Activated naive CD8-positive, alpha-beta T cell treated with anti-CD3 and anti-CD28 coated beads, Interleukin-2, amount 50 U/mL, for 24 hours (primary cell): ENCODE measurements at places on chromosomes 2 and 18.
A peak's percentile ranks its signal among the peaks of the same experiment; 100 is the strongest.

- DNase-seq: no peak
Observed at GRCh38 chr2:72950558-72951255, 33.4 kb downstream of the EMX1 start.

DNA sequence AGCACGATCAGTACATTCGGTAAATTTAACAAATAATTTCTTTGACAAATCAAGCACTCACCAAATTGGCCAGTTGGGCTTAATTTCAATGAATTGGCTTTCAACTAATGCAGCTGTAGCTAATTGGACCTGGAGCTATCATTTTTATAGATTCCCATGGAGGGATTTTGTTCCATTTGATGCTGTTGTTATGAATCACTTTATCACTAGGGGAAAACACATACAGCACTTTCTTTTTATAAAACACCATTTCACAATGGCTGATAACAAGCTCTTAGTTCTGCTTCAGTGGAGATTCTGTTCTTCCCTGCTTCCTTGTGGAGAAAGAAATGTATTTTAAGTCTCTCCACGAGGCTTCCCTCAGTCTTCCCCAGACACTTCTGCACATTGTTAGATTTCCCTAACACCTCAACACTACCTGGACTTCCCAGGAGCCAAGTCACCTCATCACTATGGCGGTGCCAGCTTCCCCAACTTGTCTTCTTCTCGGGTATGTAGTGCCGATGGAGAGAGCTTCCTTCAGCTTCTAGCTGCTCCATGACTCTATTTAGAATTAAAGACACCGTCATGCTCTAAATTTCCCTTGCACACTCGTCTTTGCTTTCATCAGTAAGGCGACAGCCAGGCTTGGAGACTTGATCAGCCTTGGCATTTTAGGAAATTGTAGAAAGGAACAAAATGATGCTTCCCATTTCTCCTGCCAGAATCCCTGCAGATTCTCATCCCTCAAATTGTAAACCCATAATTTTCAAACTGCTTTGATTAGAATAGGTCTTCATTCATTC, 72.0 kb downstream of the INPP5D start:
- no peak for DNase-seq

DNA sequence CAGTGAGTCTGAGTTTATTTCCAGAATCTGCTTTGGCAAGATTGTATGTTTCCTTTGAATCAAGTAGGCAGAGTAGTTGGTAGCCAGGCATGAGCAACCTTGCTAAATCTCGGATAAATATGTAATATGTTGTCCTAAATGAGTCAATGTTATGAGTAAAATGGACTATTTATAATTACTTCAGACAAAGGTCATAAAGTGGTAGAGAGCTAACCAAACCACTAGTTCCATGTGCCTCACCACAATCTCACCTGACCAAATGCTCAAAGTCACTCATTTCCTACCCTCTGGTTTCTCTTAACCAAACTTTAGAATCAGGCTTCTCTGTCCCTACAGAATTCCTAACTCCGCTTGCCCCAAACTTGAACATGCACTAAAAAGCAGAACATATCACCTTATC, 261.2 kb upstream of the FSIP2 start:
- DNase-seq: no peak

GRCh38 chr18:55858661-55859515, 270.9 kb upstream of the TCF4 start:
- no peak for DNase-seq

- no peak for DNase-seq
Observed at GRCh38 chr2:201402651-201403562, 45.8 kb upstream of the FLACC1 start.

DNA sequence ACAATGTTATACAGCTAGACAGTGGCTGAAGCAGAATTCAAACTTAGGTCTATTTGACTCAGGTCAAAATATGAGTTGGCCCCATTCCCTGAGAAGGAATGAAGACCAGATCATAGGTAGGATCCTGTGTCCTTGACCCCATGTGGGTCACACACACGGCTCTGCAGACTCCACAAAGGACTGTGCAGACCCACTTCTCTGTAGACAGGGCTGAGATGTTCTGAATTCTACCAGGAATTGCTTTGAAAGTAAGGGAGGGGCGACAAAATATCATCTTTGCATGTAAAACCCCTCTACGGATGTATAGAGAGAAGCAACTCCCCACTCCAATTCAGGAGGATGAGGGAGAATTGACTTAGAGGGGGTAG, 62.3 kb upstream of the CTIF start:
- no peak for DNase-seq

- DNase-seq: no peak
Observed at GRCh38 chr2:216789081-216789480, 70.8 kb downstream of the TNP1 start.

- no peak for DNase-seq
Observed at GRCh38 chr2:104685591-104685990, 168.3 kb upstream of the POU3F3 start.

GRCh38 chr2:194610297-194610696, 1046.7 kb upstream of the SLC39A10 start:
- DNase-seq: no peak

GRCh38 chr2:11938196-11938595, 191.8 kb downstream of the LPIN1 start:
- DNase-seq: no peak

- peak; percentile 77 for DNase-seq
Observed at GRCh38 chr2:25301453-25302352, 40.0 kb downstream of the DNMT3A start.

DNA sequence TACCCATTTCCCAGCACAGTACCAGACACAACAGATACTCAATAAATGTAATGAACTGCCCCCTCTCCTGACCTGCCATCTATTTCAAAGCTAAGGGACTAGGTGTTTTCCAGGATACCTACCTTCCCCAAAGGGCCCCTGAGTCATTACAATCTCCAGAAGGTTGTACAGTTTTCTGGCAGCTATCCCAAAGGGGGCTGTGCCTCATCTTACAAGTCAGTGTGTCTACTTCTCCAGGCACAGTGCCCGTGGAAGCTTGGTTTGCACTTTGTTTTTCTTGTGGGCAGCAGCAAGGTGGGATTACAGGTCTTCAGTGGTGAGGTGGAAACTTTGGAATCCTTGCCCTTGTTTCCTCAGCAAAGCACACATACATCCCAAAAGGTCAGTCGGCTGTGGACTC, 62.8 kb upstream of the CYP26B1 start:
- DNase-seq: no peak

DNA sequence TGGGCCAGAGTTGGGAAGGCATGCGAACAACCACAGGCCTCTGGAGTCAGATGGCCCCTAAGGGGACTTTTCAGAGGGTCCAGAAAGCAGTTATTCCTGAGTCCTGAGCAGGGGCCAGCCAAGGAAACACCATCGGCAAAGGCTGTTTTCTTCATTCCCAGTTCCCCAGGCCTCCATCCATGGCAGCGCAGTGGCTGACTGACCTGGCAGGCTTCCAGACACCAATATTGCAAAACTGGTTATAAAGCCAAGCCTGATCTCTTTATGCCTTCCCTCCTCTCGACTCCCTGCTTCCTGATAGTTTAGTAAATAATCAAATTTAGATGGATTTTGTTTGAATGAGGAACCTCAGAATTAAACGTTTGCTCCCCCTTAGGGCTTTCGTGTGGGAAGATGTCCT, 133.4 kb upstream of the ITGA6 start:
- no peak for DNase-seq

GRCh38 chr18:49052891-49053644, 102.3 kb upstream of the SMAD7 start:
- DNase-seq: peak; percentile 32

GRCh38 chr18:45663403-45664045, 48.2 kb downstream of the SLC14A2 start:
- no peak for DNase-seq

GRCh38 chr18:49059028-49059834, 108.5 kb upstream of the SMAD7 start:
- DNase-seq: no peak
